ENCODE measurements at places on chromosomes 11 and 22.

- DNase-seq = no peak
Observed at GRCh38 chr11:132142121-132142520, 771.7 kb downstream of the NTM start.

- no peak for DNase-seq
Observed at GRCh38 chr11:126991596-126991995, 9.0 kb downstream of the KIRREL3 start.

DNA sequence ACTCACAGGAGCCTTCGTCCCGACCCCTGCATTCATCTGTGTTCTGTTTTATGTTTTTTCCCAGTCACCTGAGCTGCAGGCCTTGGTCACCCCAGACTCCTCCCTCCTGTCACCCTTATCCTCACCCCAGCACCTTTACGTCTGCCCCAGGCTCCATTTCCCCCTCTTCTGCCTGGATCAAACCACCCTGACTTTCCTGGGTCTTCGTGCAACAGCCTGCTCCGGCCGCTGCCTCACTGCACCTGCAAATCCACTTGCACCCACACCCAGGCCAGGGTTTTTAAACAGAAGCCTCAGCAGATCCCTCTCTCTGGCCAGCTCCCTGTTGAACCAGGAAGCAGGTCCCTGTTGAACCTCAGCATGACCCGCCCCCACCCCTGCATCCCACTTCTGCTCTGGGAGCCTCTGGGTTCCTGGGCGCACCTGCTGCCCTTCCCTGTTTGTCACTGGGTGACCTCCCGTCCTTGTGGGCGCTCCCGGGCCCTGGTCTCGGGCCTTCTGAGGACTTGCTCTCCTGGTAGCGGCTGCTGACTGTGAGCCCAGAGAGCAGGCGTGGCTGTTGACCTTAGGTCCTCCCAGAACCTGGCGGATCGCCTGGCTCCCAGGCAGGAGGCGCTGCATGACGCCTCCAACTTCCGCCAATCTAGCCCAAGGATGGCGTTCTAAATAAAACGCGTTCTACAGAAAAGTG is 12.8 kb downstream of the MAPK8IP2 start:
- peak; percentile 18 for DNase-seq

DNA sequence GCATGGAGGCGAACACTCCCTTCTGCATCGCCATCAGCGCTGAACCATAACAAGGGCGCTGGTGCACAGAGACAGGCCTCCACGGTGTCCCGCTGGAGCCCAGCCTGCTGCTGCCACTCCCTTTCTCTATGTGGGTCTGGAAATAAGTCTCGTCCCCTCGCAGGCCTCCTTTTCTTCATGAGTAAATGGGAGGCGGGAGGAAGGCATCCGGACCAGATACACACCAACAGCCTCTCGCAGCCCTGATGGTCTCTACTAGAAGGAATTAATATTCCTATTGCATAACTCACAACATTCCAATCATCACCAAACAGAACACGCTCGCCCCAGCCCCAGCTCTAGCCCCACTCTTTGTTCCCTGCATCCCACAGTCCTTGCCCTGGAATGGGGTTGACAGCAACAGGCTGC is 14.9 kb downstream of the RASD2 start:
- DNase-seq = no peak

- no peak for DNase-seq
Observed at GRCh38 chr11:78780889-78781288, 206.2 kb upstream of the NARS2 start.

- no peak for DNase-seq
Observed at GRCh38 chr11:47609675-47610074, 15.5 kb upstream of the C1QTNF4 start.

GRCh38 chr22:33018232-33018864 is 39.8 kb downstream of the SYN3 start:
- peak; percentile 7 for DNase-seq

GRCh38 chr11:27246925-27247324 is 116.1 kb downstream of the CCDC34 start:
- DNase-seq = no peak

- DNase-seq = no peak
Observed at GRCh38 chr11:67632175-67632981, 2.6 kb upstream of the NUDT8 start.

GRCh38 chr22:49179175-49179574 is 648.5 kb downstream of the BRD1 start:
- no peak for DNase-seq

- DNase-seq = peak; percentile 37
Observed at GRCh38 chr11:101034076-101034475, 95.5 kb downstream of the PGR start.

DNA sequence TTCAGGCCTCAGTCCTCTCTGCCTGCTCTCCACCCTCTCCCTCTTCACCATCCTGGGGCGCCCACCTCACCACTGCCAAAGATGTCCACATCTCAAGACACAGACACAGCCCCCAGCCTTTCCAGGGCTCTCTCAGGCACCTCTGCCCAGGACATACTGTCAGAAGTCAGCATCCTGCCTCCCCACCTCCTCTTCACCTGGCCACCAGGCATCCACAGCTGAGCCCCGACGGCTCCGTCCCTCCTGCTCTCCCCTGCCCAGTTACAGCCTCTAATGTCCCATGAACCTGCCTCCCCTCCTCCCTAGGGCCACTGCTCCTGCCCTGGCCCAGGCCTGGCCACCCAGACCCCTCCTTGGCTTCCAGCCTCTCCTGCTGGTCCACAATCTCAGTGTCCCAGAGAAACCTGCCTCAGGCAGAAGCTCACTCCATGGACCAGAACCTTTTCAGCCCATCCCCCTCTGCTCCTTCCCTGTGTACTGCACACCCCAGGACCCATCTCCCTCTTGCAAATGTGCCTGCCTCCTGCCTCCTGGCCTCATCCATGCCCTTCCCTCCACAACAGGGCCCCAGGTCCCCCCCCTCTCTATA is 3.2 kb downstream of the LTBP3 start:
- no peak for DNase-seq

GRCh38 chr22:37161443-37161842 is 11.7 kb upstream of the IL2RB start:
- no peak for DNase-seq

- no peak for DNase-seq
Observed at GRCh38 chr11:33376331-33377310, 119.4 kb downstream of the HIPK3 start.

DNA sequence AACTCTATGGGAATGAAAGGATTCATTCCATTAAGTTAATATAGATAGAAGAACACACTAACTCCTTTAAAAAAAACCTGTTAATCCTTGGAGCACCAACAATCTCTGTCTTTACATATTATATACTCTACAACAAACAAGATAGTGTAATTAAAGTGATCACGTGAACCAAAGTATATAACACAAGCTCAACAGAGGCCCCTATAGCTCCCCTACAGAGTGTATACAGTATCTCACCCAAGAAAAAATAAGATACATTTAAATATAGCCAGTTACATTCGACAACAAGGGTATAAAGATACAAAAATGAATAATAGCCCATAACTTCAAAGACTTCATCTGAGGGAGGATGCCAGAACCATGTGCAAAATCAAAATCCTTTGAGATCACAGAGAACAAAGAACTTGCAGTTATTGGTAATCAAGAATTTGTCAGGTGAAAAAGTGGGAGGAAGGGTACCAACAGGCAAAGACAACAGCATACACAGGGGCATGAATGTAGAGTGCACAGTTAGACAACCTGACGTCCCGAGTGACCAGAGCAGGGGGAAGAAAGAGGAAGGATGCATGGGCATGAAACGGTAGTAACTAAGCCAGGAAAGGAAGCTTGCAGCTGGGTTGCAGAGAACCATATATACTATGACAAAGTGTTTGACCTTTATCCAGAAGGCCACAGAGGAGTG is 4.7 kb downstream of the FCHSD2 start:
- no peak for DNase-seq

DNA sequence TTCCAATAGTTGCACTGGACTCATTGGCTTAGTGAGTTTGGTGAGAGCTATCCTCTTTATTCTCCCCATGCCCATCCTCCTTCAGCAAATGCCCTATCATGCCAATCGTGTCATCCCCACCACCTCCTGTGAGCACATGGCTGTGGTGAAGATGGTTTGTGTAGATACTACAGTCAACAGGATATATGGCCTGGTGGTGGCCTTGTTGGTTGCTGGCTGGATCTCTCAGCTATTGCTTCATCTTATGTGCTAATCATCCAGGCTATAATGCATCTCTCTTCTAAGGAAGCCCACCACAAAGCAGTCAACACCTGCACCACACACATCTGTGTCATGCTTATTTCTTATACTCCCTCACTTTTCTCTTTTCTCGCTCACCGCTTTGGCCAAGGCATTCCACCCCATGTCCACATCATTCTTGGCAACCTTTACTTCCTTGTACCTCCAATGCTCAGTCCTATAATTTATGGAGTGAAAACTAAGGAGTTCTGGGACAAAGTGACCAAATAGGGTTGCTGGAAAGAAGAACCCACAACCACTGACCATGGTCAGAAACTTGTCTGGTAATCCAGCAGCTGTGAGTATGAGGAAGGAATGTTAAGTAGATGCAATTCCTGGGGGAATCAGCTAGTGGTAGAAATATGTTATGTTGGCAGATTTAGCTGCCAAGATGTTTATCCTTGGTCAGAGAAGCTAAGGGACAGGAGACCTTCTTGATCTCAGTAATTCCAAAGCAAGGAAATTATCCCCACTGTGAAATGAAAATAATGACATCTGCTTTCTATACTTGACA is 16.3 kb upstream of the OR56B1 start:
- no peak for DNase-seq

DNA sequence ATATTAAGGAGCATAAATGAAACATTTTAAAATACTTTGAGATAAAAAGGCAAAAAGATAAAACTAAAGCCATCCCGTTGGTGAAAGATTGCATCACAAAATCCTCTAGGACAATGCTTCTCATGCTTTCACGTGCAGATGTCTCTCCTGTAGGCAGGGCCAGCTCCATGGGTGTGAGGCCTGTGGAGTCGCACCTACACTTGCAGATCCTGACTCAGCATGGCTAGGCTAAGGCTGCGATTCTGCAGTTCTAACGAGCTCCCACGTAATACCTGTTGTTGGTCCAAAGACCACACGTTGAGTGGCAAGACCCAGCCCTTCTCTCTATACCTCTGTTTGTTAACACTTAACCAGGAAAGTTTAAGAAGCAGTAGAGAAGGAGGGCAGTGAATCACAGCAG is 62.1 kb upstream of the CAPRIN1 start:
- DNase-seq = no peak

DNA sequence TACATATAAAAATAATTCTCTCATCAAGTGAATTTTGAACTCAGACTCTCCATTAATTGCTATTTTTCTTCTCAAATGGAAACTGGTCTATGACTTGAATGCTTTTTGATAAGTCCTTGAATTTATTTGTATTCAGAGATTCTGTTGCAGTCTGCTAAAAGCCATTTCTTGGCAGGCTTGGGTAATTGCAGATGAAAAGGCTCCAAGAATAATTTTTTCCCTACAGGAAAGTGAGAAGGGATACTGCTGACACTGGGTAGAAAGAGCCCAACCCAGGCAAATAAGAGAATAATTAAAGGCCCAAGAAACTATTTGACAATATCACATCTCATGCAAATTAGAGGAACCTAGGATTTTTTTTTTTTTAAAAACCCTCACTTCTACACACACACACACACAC is 246.5 kb upstream of the DDI1 start:
- DNase-seq = no peak

DNA sequence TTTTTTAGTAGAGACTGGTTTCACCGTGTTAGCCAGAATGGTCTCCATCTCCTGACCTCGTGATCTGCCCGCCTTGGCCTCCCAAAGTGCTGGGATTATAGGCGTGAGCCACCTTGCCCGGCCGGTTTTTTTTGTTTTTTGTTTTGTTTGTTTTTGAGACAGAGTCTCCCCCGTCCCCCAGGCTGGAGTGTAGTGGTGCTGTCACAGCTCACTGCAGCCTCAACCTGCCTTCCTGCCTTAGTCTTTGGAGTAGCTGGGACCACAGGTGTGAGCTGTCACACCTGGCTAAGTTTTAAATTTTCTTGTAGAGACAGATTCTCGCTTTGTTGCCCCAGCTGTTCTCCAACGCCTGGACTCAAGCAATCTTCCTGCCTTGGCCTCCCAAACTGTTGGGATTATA is 3.2 kb downstream of the PPIL2 start:
- DNase-seq = no peak

DNA sequence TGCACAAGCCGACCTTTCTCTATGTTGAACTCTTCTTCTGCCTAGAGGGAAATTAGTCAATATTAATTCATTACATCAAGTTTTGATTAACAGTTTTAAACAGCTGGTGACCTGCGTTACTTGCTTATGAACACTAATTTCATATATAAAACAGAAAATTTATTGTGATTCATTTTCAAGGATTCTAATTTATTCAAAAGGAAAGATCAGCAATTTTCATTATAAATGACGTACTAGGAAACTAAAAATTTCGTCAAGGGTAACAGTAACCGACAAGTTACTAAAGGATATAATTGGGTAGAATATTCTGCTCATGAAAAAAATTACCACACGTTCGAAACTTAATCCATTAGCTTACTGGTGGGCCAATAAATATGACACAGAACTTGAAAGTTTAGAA is 15.3 kb downstream of the ATP6V1E1 start:
- no peak for DNase-seq

DNA sequence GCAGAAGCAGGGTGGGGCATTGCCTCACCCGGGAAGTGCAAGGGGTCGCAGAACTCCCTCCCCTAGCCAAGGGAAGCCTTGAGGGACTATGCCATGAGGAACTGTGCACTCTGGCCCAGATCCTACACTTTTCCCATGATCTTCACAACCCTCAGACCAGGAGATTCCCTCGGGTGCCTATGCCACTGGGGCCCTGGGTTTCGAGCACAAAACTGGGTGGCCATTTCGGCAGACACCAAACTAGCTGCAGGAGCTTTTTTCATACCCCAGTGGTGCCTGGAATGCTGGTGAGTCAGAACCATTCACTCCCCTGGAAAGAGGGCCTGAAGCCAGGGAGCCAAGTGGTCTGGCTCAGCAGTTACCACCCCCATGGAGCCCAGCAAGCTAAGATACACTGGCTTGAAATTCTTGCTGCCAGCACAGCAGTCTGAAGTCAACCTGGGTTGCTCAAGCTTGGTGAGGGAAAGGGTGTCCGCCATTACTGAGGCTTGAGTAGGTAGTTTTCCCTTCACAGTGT is 573.7 kb upstream of the ANO3 start:
- DNase-seq = no peak

- DNase-seq = no peak
Observed at GRCh38 chr22:19044381-19044780, 77.8 kb downstream of the DGCR2 start.

DNA sequence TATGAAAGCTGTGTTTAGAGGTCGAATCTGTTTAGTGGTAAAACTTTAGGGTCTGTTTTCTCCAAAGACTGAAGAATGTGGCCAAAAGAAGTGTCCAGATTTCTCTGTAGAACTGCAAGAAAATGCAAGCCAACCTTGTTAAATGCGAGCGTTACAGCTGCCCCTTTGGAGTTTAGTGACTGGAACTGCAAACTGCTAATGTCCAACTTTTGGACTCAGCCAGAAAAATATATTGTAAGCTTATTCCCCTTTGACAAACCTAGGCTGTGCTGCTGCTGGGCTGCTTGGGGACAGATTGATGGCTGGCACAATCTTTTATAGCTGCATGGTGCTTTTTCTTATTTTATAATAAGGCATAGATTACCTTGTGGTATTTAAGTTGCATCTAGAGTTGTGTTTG is 3.9 kb downstream of the TEAD1 start:
- DNase-seq = no peak

GRCh38 chr11:11218629-11218986 is 134.4 kb downstream of the CSNK2A3 start:
- no peak for DNase-seq

All from NCI-H2029 treated with DMSO at 0.1 percent for 48 hours (cell line).